ENCODE measurements at places on chromosomes 3 and 15.

GRCh38 chr15:36389107-36389506, 190.3 kb upstream of the CDIN1 start:
- no peak for DNase-seq

DNA sequence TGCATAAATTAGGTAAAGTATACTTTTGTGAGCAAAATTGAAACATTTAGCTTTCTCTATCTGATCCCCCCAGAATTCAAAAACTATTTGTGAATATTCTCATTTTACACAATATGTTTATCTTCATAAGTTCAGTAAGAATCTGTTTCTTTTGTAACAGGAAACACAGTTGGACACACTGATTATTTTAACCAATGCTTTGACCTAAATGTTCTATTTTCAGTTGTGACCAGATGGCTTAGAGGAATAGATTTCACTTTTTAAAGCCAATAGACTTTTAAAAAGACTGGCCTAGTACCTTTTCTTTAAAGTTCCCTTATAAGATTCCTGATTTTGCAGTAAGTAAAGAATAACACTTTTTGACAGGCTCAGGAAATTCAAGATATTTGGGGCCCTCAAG, 74.0 kb upstream of the STRIT1 start:
- no peak for DNase-seq

- no peak for DNase-seq
Observed at GRCh38 chr3:139988472-139989156, 53.6 kb downstream of the CLSTN2 start.

DNA sequence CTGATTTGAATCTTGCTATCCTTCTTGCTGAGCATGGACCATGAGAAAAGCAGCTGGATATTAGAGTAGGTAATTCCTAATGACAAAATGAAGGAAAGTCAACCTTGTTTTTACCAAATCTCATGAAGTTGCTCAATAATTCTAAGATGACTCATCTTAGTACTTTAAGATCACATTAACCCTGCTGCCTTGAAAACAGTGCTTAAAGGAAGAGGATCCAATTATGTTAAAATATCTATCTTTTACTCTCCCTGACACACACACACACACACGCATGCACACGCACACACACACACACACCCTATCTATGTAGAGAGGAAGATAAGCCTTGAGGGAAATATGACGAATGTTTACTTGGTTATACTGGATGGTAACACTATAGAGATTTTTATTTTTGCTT, 16.0 kb upstream of the MYO1E start:
- no peak for DNase-seq

DNA sequence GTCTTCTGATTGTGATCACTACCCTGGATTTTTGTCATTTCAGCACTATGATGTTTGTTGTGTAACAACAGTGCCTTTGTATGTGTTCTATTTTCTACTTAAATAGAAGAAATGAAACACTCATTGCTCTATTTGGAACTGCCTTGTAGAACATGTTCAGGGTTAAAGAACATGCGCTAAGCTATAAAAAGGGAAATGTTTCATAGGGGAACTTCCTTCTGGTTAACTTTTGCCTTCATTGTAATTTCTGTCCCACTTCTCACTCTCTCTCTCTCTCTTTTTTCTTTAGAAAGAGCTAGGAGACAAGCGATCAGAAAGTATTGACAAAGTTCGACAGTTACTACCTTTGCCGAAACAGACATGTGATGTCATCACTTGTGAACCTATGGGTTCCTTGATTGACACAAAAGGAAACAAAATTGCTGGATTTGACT, at the start of gene P2RY12:
P2RY12 (minus strand) TSS at position 13 of the 434 bp plus-strand sequence. CDS start 45,908 bp downstream, outside the sequence.
- no peak for DNase-seq

DNA sequence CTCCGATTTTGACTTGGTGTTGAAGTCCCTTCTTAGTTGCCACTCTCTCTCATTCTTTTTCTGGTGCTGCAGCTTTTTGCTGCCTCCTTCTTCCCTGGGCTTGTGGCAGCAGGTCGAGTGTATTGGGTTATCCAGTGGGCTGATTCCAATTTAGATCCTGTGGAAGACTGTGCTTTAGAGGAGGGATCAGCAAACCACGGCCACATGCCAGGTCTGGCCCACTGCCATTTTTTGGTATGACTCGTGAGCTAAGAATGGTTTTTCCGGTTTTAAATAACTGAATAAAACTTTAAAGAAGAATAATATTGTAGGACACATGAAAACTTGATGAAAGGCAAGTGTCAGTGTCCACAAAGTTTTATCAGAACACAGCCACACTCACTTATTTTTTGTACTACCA, 330.5 kb downstream of the ROBO2 start:
- DNase-seq: no peak

DNA sequence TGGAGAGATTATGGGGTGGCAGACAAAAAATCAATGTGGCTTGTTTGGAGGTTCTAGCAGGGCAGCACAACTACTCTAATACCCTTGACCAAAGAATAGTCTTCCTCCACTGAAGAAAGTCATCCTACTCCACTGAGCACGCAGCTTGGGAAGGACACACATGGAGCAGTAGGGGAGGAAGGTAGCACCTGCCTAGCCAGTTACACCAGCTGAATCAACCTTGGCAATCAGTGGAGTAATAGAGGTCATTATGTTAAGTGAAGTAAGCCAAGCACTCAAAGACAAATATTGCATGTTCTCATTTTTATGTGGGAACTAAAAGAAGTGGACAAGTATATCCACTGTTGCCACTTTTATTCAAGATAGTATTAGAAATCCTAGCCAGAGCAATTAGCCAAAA, 555.8 kb upstream of the ALCAM start:
- no peak for DNase-seq

DNA sequence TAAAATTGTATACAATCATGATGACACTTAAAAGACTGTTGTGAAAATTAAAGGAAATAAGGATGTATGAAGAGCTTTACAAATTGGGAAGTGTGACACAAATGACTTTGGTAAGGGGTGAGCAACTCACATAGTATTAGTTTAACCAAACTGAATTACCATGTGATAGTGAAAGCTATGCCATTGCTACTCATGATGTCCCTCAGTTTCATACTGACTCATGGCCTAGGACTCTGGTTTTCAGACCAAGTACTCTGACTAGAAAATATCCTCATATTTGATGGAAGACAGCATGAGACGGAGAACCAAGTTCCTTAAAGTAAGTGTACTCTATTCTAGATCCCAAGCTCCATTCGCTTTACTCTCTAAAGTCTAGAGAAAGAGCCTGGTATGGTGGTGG, 203.2 kb upstream of the ICE2 start:
- DNase-seq: no peak

DNA sequence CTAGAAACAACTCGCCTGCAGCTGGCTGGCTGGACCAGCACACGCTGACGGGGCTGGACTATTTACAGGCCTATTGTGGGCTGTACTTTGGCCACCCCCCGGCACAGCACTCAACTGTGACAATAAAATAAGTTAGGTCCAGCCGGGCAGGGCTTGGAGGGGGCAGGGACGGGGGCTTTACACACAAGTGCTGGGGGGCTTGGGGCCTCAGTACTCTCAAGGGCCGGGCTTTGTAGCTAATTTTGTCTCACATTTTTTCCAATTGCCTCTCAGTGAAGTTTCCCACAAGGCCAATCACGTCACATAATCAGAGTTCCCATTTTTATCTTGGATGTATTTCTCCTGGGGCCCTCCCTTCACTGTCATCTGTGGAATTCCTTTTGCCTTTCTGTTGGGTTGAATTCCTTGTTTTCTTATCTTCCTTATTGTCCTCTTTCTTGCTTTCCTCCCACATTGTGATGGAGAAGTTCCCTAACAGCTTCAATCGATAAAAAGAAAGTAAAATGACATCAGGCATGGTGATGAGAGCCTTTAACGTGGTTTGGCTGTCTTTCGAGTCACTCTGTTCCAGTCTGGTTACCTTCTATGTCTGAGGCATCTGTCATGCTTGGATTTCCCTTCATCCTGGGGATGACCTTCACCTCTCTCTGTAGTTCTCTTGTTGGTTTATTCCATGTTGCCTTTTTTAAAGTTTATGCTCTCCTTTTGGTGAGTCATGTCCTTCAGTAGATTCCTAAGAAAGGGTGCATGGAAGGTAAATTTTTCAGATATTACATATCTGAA, 44.1 kb upstream of the CMTM7 start:
- no peak for DNase-seq

DNA sequence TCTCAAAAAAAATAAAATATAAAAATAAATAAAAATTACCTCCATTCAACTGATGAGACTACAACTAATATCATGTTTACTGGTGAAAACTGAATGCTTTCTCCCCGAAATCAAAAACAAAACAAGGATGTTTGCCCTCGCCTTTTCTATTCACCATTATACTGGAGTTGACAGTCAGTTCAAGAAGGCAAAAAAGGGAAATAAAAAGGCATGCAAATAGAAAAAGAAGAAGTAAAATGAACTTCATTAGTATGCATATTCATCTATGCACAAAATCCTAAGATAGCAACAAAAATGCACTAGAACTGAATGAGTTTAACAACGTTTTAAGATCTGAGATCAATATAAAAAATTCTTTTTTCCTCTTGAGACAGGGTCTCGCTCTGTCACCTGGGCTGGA, 72.7 kb upstream of the FAM174B start:
- no peak for DNase-seq

GRCh38 chr3:27657871-27658270, 64.3 kb downstream of the EOMES start:
- no peak for DNase-seq

DNA sequence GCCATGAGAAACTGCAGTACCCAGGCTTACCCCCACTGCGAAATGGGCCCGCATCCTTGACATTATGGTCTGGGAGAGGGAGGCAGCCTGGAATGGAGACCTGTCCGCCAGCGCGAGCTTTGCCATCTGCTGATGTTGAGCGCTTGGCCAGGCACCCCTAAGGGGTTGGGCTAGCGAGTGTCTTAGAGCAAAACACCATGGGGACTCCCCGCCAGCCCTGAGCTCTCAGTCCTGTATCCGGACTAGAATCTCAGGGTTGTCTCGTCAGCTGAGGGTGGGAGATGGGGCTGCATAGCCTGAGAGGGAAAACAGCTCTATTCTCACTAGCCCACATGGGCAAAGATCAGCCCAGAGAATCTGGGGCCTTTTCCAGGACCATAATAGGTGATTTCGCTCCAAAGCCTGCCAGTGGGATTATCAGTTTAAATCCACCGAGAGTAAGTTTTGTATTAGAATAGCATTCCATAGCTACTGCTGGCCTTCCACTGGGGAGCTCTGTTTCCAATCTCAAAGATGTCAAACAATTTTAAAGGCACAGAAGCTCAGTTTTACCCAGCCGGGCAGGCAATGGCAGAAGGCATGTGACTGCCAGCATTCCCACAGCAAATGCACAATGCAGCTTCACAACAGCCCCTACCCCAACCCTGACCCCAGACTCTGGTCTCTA, 167.5 kb upstream of the TPM1 start:
- DNase-seq: no peak

DNA sequence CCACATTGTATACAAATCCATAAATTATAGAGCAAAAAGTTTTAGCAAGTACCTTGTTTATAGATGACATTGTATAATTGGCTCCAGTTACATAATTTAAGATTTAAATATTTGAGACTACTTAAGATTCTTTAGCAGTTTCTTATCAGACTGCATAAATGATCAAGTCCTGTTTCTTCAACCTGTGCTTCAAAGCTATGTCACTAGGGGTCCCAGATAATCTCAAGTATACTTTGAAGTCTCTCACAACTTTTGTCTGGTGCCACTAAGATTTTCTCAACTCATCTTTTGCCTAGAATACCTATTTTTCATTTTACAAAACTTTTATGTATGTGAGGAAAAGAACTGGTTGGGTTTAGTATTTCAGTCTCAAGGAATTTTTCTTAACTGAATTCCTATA, 205.5 kb downstream of the STAG1 start:
- no peak for DNase-seq

DNA sequence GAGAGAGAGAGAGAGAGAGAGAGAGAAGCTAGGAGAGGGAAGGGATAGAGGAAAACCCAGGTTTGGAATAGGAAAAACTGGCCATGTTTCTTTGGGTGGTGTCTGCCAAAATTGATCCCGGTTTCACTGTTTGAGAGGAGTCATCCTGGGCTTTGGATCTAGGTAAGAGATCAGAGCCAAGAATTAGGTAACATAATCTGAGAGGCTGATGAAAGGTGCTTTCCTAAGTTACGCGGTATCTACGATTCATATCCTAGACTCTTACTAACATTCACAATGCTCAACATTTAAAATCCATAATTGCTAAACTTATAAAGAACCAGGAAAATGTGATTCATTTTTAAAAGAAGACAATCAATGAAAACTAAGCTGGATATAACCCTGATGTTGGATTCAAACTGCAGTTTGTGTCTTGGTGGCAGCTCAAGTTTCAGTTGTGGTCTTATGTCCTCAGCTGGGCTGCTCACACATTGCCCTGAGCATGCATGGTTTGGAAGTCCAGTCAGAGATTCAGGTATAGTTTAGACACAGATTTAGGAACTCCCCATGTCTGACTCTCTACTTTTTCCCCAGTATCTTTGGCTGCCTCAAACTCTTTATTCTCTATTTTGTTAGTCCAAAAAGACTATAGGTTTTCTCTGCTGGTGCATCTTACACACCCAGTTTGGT, 42.5 kb upstream of the FMN1 start:
- DNase-seq: no peak

DNA sequence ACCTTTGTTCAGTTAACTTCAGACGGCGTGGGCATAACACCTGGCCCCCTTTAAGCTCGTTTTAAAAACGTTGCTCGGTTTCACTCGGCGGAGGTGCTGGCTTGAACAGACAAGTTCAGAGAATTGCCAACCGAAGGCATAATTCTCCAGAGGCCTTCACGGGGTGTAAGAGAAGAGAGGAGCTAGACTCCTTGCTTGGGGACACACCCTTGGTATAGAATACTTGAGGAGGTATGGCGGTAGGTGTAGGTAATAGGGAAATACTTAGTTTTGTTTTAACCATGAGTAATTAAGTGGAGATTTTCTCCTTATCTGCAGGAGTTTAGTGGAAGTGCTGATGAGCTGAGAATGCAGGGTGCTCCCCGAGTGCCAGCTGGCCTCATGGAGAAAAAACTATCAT, 921 bp downstream of the FBXL2 start:
- DNase-seq: no peak

DNA sequence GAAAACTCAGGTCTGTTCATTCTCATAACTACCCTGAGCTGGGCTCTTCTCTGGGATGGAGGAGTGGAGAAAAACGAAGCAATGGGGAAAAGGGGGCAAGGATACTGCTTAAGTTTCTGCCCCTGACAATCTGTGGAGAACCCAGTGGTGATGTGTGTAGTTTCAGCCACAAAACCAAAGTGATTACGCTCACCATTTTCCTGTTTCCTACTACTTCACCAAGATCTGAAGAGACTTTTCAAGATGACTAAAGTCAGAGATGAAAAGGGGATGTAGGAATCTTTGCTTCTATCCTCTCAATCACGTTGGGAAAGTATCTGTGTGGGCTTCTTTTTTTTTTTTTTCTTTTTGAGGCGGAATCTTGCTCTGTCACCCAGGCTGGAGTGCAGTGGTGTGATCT, 8.3 kb upstream of the UBE2E1 start:
- DNase-seq: no peak

GRCh38 chr15:31537770-31538592, 211.3 kb downstream of the KLF13 start:
- no peak for DNase-seq

Measured in stimulated activated CD8-positive, alpha-beta memory T cell treated with anti-CD3 and anti-CD28 coated beads, Interleukin-7, amount 100 ng/mL, for 1 hour (primary cell).